ENCODE measurements at places on chromosomes 13 and 19. TPM values are rescaled to one million over a fixed set of nuclear protein-coding genes. Genes with fewer than 3 reads are reported as not detected.

LILRB1 gene
- not detected for total RNA-seq

ADGRL1 gene
- 40.9 TPM for total RNA-seq

TYROBP gene
- not detected for total RNA-seq

ZNF540 gene
- total RNA-seq = 0.77 TPM

GRCh38 chr13:51101636-51102235, 9.3 kb downstream of the C13orf42 start:
- no peak for DNase-seq
- H3K4me3 ChIP-seq = no peak overlapping the region
- no peaks in the 10 kb centered on the region for H3K36me3 ChIP-seq
- H3K4me1 ChIP-seq = no peaks in the 10 kb centered on the region

DNA sequence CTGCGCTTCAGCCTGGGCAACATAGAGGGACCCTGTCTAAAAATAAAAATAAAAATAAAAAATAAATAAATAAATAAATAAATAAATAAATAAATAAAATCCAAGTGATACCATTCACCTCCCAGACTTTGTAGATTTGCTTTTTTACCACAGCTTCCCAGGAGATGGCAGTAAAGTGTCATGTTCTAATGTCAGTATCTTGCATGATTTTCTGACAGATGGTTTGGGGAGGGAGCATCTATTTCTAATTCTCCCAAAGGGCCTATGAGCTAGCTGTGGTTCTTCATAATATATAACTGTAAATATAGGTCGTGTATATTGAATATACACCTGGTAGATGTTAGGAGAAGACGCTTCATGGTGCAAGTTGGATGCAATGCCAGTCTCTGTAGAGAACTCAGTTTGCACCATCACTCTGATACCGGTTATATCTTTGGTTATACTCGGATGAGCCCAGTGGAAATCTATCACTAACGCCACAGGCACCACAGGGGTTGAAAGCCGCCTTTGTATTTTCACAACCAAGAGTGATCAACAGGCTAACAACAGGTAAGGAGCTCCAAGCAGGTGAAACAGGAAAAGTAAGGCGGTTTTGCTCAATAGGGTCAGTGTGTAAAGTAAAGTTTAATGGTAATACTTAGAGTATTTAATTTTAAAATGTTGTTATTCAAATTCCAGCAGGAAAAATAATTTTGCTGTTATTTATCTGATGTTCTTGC, 13.9 kb downstream of the APLP1 start:
- H3K36me3 ChIP-seq = no peaks in the 10 kb centered on the region
- H3K4me1 ChIP-seq = no peaks in the 10 kb centered on the region
- no peaks in the 10 kb centered on the region for H3K27me3 ChIP-seq
- no peak overlapping the region for H3K27ac ChIP-seq

GRCh38 chr19:50051964-50052363, 26.2 kb downstream of the ZNF473 start:
- H3K27me3 ChIP-seq = no peaks in the 10 kb centered on the region
- H3K36me3 ChIP-seq = peaks cover 10% of the 10 kb centered on the region
- no peaks in the 10 kb centered on the region for H3K4me1 ChIP-seq
- H3K27ac ChIP-seq = no peak overlapping the region
- H3K4me3 ChIP-seq = no peak overlapping the region
- DNase-seq = no peak

- no peak overlapping the region for H3K4me3 ChIP-seq
- no peak for DNase-seq
- H3K4me1 ChIP-seq = no peaks in the 10 kb centered on the region
- H3K36me3 ChIP-seq = no peaks in the 10 kb centered on the region
- no peak overlapping the region for H3K27ac ChIP-seq
- H3K27me3 ChIP-seq = no peaks in the 10 kb centered on the region
Measured at GRCh38 chr13:82412749-82413148, 1469.5 kb downstream of the SLITRK1 start.

- H3K4me1 ChIP-seq = no peaks in the 10 kb centered on the region
- no peak overlapping the region for H3K4me3 ChIP-seq
- no peak for DNase-seq
Measured at GRCh38 chr13:29182216-29182615, 362.1 kb downstream of the MTUS2 start.

GRCh38 chr13:112525356-112525945, 62.5 kb downstream of the TUBGCP3 start:
- H3K36me3 ChIP-seq = no peaks in the 10 kb centered on the region
- DNase-seq = no peak
- no peaks in the 10 kb centered on the region for H3K27me3 ChIP-seq
- no peaks in the 10 kb centered on the region for H3K4me1 ChIP-seq
- H3K4me3 ChIP-seq = no peak overlapping the region

DNA sequence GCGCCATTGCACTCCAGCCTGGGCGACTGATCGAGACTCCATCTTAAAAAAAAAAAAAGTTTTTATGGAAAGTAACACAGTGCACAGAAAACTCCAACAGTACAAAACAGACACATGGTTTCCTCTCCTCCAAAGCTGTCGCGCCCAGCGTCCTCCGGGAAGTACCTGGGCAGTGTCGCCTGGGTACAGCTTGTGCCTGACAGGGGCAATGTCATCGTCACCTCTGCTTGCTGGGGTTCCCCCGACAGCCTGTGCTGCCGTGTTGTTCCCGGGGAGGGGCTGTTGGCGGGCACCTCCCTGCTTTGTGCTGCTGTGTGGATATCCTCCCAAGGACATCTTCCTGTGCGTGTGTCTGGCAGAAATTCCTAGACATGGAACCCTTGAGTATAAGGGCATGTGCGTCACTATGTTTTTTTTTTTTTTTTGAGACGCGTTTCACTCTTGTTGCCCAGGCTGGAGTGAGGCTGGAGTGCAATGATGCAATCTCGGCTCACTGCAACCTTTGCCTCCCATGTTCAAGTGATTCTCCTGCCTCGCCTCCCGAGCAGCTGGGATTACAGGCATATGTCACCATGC, 2.4 kb upstream of the F2RL3 start:
- peak; percentile 23 for DNase-seq
- H3K27ac ChIP-seq = no peak overlapping the region
- H3K4me1 ChIP-seq = no peaks in the 10 kb centered on the region
- H3K27me3 ChIP-seq = no peaks in the 10 kb centered on the region
- no peak overlapping the region for H3K4me3 ChIP-seq

- no peaks in the 10 kb centered on the region for H3K27me3 ChIP-seq
- no peak for DNase-seq
- H3K4me3 ChIP-seq = no peak overlapping the region
- no peak overlapping the region for H3K27ac ChIP-seq
- H3K4me1 ChIP-seq = peaks cover 4% of the 10 kb centered on the region
- H3K36me3 ChIP-seq = peaks cover 5% of the 10 kb centered on the region
Measured at GRCh38 chr19:55578031-55578760, 2.5 kb downstream of the ZNF579 start.

GRCh38 chr19:12333162-12334159, at the start of gene ZNF563:
Gene ZNF563, minus strand, starts transcription at chr19:12333633. Its CDS starts 151 bp downstream, at chr19:12333482.
- H3K27me3 ChIP-seq = no peaks in the 10 kb centered on the region
- peak within 1 kb of the TSS; percentile 74 for H3K4me3 ChIP-seq
- no peaks in the 10 kb centered on the region for H3K4me1 ChIP-seq

GRCh38 chr19:34458677-34459076, 22.9 kb upstream of the WTIP start:
- H3K4me1 ChIP-seq = no peaks in the 10 kb centered on the region
- no peaks in the 10 kb centered on the region for H3K27me3 ChIP-seq
- no peak overlapping the region for H3K27ac ChIP-seq
- H3K36me3 ChIP-seq = peaks cover 62% of the 10 kb centered on the region

DNA sequence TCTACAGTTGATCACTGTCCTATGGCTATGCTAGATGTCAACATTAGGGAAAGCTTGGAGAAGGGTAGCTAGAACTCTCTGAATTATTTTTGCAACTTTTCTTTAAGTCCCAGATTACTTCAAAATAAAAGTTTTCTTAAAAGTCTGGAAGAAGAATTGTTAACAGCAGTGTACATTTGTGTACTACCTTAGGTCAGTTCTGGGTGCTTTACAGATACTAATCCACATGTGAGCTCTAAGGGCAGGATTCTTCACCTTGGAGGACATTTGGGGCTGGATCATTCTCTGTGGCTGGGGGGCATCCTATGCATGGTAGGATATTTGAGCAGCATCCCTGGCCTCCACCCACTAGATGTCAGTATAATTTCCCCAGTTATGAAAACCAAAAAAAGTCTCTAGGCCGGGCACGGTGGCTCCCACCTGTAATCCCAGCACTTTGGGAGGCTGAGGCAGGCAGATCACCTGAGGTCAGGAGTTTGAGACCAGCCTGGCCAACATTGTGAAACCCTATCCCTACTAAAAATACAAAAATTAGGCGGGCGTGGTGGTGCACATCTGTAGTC, 2.8 kb downstream of the BRME1 start:
- no peak overlapping the region for H3K4me3 ChIP-seq
- H3K27me3 ChIP-seq = no peaks in the 10 kb centered on the region
- H3K36me3 ChIP-seq = no peaks in the 10 kb centered on the region
- no peak overlapping the region for H3K27ac ChIP-seq
- no peak for DNase-seq

GRCh38 chr13:28539625-28540286, 44.8 kb upstream of the FLT1 start:
- no peak overlapping the region for H3K27ac ChIP-seq
- H3K36me3 ChIP-seq = no peaks in the 10 kb centered on the region
- H3K4me3 ChIP-seq = no peak overlapping the region
- H3K4me1 ChIP-seq = no peaks in the 10 kb centered on the region

DNA sequence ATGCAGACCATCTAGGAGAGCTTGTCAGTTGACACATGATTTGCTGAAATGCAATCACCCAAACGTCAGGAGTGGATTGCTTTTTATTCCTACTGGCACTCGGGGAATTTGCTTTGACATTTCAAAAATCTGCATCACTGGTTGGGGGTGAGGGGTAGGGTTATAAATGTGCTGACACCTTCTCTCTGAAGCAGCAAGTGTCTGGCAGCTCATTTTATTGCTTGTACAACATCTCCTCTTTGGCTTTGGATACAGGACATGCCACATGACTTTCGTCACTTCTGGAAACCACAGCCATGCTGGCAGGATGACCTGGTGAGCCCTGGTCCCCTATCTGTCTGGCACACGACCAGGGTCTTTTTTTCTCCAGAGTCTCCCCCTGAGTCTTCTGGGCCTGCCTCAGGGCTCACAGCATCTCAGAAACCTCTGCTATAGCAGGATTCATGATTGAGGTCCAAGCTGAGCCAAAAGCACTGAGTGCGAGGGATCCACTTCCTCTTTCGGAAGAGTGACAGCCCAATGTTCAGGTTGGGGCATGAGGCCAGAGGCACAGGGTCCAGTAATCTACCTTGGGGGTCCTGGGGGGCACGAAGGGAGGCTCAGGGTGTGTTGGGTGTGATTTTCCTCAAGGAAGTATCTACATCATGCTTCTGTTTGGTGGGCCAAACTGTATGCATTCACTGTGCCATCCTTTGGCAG, 60.1 kb downstream of the HSPH1 start:
- no peak overlapping the region for H3K27ac ChIP-seq
- no peak overlapping the region for H3K4me3 ChIP-seq
- DNase-seq = no peak
- H3K4me1 ChIP-seq = no peaks in the 10 kb centered on the region
- H3K27me3 ChIP-seq = peaks cover 14% of the 10 kb centered on the region
- H3K36me3 ChIP-seq = no peaks in the 10 kb centered on the region
